ENCODE measurements at places on chromosomes 16 and 17. TPM values are rescaled to one million over a fixed set of nuclear protein-coding genes. Genes with fewer than 3 reads are reported as not detected.

- peaks cover 12% of the 10 kb centered on the region for H3K36me3 ChIP-seq
- H3K4me3 ChIP-seq, result no peak overlapping the region
- no peak overlapping the region for H3K27ac ChIP-seq
- H3K27me3 ChIP-seq, result no peaks in the 10 kb centered on the region
- DNase-seq, result no peak
- peaks cover 14% of the 10 kb centered on the region for H3K4me1 ChIP-seq
Observed at GRCh38 chr16:57786632-57787518, 15.4 kb downstream of the KIFC3 start.

DNA sequence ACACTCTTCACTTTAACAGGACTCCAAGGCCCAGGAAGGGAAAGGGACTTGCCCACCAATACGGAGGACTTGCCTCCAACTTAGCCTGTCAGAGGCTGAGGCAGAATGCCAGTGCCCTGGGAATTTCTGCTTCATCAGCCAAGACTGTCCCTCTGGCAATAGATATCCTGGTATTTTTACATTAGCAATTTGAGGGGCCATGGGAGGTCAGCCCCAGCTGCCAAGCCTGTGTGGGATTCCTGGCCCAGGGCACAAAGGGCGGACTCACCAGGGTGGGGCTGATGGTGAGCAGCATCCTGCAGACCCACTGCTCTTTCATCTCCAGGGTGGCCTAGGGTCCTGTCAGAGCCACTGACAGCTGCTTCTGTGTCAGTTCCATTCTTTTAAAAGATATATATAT lies 78.3 kb upstream of the CIBAR2 start:
- no peak overlapping the region for H3K4me3 ChIP-seq
- H3K27me3 ChIP-seq, result no peaks in the 10 kb centered on the region
- no peak for DNase-seq
- H3K27ac ChIP-seq, result no peak overlapping the region
- no peaks in the 10 kb centered on the region for H3K4me1 ChIP-seq

The NDEL1 gene
- total RNA-seq, result 78.4 TPM

DNA sequence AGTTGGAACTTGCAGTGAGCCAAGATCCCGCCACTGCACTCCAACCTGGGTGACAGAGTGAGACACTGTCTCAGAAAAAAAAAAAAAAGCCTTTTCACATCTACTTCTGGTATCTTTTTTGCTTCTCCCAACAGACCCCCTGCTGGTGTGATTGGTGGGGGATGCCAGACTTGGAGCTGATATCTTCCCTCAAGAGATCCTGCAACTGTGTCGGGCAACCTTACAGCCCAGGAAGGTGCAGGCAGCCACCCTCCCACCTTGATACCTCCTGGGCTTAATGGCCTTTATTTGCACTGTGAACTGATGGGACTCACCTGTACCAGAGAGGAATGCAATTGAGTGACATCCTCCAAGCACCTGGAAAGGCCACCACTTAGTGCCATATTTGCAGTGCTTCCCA lies 142.3 kb downstream of the RGS9 start:
- H3K4me3 ChIP-seq, result no peak overlapping the region
- H3K27me3 ChIP-seq, result no peaks in the 10 kb centered on the region
- DNase-seq, result no peak
- H3K27ac ChIP-seq, result no peak overlapping the region
- no peaks in the 10 kb centered on the region for H3K36me3 ChIP-seq

DNA sequence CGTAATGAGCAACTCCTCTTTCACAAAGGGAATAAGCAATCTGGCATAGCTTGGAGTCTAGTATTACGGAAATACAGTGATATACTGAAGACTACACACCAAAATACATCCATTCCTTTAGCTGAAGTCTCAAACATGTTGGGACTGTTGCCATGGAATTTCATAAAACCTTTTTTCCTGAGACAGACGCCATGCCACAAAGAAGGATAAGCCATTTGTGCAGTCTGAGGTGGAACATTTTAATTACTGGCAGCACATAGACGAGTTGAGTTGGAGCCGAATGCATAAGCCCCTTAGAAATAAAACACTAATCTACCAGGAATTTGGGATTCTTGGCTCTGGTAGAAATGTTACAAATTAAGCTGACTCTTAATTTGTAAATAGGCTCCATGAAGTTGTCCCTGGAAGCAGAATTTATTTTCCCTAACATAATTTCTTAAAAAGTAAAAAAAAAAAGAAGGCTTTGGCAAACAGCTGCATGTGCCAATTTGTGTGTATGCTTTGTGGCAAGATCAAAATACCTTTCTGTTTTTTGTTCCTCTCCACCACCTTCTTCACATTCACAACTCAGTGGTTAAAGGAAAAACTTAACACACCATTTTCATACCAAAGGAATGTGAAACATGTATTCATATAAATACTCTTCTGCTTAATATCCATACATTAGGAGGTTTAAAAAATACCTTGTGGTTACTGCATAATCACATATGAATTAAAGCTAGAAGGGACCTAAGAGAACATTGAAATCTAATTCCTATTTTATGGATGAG lies 25.5 kb downstream of the GRB7 start:
- H3K4me1 ChIP-seq, result no peaks in the 10 kb centered on the region
- no peaks in the 10 kb centered on the region for H3K27me3 ChIP-seq
- DNase-seq, result no peak
- no peak overlapping the region for H3K27ac ChIP-seq

- peak overlapping the region; percentile 95 for H3K4me3 ChIP-seq
- no peaks in the 10 kb centered on the region for H3K36me3 ChIP-seq
- H3K27me3 ChIP-seq, result no peaks in the 10 kb centered on the region
- DNase-seq, result peak; percentile 61
Observed at GRCh38 chr17:51119415-51120356, 982 bp downstream of the SPAG9 start.

- H3K27ac ChIP-seq, result no peak overlapping the region
- H3K36me3 ChIP-seq, result no peaks in the 10 kb centered on the region
- H3K4me3 ChIP-seq, result no peak overlapping the region
- no peaks in the 10 kb centered on the region for H3K27me3 ChIP-seq
- DNase-seq, result no peak
Observed at GRCh38 chr17:70091005-70091568, 16.1 kb downstream of the KCNJ16 start.

GRCh38 chr16:11205065-11205699 lies 50.8 kb downstream of the SOCS1 start:
- no peak overlapping the region for H3K27ac ChIP-seq
- H3K4me1 ChIP-seq, result peaks cover 32% of the 10 kb centered on the region
- no peak for DNase-seq
- no peaks in the 10 kb centered on the region for H3K36me3 ChIP-seq
- no peak overlapping the region for H3K4me3 ChIP-seq

DNA sequence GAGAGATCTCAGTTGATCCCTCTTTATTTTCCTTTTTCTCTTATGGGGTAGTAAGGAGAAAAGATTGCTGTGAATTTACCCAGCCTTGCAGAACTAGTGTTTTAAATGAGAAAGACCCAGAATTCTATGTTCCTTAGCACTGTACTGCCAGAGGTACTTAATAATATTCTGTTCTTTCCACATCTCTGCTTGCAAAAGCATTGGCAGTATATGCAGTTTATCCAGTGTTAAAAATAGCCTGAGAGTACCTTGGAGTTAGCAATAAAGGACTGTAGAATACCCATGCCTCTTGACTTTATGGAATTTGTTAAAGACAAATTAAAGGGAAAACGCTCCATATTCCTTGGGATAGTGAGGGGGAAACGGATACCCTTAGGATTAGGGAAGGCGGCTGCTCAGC lies 11.9 kb downstream of the SLC7A6 start:
- H3K27me3 ChIP-seq, result no peaks in the 10 kb centered on the region
- H3K36me3 ChIP-seq, result no peaks in the 10 kb centered on the region
- no peak overlapping the region for H3K27ac ChIP-seq
- DNase-seq, result no peak
- peaks cover 7% of the 10 kb centered on the region for H3K4me1 ChIP-seq
- H3K4me3 ChIP-seq, result no peak overlapping the region

DNA sequence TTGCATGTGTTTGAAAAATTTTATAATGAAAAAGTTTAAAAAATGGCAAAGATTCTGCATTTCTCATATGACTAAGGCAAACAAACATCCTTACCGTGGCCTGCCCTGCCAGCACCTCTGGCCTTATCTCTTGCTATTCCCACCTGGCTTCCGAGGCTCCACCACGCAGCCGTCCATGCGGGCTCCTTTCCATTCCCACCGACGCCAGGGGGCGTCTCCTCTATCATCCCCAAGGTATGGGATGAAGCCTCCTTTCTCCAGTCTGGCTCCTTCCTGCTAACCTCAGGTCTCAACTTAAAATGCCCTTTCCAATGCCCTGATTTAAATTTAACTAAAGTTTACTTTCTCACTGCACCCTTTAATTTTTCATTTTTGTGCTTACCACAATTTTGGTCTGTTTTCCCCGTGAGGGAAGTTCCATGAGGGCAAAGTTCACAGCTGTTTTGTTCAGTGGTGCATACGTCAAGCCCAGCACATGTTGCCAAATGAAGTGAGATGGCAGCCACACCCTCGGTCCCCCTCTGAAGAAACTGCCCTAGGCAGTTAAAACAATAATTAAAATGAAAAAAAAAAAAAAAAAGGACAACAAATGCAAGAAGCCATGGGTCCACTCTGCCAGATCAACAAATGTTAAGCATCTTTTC lies 13.3 kb upstream of the SDK2 start:
- no peaks in the 10 kb centered on the region for H3K4me1 ChIP-seq
- peaks cover 77% of the 10 kb centered on the region for H3K27me3 ChIP-seq
- no peaks in the 10 kb centered on the region for H3K36me3 ChIP-seq
- DNase-seq, result peak; percentile 12
- no peak overlapping the region for H3K27ac ChIP-seq

The TSPAN10 gene
- total RNA-seq, result 8.6 TPM

The PRDM7 gene
- not detected for total RNA-seq

DNA sequence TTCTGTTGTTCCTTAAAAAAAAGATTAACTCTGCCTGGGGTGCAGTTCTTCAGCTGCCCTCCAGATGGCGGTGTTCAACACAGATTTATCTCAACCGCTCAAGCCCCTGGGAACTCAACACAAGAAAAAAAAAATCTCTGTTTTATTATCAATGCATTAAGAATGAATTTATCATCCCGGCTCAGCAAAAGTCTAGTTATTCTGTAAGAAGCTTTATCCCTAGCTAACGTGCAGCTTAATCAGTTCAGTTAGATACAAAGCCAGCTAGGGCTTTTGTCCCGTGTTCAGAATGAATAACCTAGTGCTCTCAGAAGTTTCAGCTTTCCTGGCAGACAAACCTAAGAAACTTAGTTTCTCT lies 475.9 kb upstream of the CCL2 start:
- H3K4me3 ChIP-seq, result no peak overlapping the region
- no peaks in the 10 kb centered on the region for H3K36me3 ChIP-seq
- peak; percentile 31 for DNase-seq
- no peaks in the 10 kb centered on the region for H3K4me1 ChIP-seq
- peaks cover 21% of the 10 kb centered on the region for H3K27me3 ChIP-seq

DNA sequence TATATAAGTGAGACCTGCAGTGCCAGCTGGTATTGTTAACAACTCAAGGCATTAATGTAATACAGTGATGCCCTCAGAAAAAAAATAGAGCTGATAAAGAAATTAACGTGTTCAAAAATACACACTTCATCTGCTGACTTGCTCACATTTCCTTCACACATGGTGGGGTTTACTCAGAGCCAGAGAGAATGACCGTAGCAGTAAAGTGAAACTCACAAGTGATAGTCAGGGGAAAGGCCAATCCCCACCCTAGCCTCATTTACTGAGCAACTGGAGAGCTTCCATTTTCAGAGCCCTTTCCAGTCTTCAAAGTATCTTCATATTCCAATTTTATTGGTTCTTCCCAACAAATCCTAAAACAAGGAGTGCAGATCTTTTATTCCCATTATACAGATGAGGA lies 74.0 kb upstream of the HLF start:
- no peak overlapping the region for H3K27ac ChIP-seq
- no peak for DNase-seq
- no peak overlapping the region for H3K4me3 ChIP-seq
- no peaks in the 10 kb centered on the region for H3K36me3 ChIP-seq
- H3K4me1 ChIP-seq, result no peaks in the 10 kb centered on the region

DNA sequence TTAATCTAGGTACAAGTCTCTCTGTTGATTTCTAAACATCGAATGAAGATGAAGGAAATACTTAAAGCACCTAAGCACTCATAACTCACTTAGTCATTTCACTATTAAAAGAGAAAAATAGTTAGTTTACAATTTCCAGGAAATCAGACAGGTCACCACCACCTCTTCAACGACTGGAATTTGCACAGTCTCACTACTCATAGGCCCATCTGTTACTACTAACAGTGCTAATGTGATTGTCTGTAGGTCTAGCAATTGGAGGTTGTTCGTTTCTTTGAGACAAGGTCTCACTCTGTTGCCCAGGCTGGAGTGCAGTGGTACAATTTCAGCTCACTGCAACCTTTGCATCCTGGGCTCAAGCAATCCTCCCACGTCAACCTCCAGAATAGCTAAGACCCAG lies 444.6 kb downstream of the MAF start:
- H3K27ac ChIP-seq, result no peak overlapping the region
- no peaks in the 10 kb centered on the region for H3K36me3 ChIP-seq
- no peak for DNase-seq
- H3K27me3 ChIP-seq, result no peaks in the 10 kb centered on the region
- H3K4me1 ChIP-seq, result no peaks in the 10 kb centered on the region

DNA sequence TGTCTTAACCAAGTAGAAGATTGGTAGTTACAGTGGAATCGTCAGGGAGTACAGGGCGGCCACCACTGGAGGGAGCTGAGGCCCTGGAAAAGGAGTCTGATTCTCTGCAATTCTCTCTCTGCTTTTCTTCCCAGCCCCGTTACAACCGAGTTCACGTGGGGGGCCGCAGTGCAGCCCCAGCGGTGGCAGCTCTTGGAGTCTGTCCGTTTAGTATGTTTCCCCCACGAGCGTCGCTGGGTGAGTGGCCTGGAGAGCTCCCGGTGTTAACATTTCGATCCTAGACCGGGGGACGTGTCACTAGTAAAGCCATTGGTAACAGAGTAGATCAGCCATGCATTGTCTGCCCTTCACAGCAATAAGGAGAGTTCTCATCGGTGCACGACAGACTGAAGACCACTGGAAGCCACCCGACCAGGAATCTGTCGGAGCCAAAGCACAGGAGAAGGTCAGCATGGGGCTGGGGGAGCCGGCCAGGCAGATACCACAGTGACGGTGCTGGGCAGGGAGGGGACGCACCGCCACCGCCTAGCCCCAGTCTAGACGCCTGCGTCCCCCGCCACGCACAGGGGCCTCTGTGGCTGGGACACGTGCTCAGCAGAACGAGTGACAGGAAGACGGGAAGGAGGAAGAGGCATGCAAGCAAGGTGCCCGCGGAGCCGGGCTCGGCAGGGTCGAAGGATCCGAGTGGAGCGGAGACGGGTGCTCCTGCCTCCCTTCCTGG lies 15.7 kb downstream of the SLC16A3 start:
- H3K27me3 ChIP-seq, result no peaks in the 10 kb centered on the region
- no peak overlapping the region for H3K27ac ChIP-seq
- H3K36me3 ChIP-seq, result 0 out of 2 replicates have a peak, but pooled peaks cover 6% of the 10 kb centered on the region
- H3K4me1 ChIP-seq, result peaks cover 30% of the 10 kb centered on the region

GRCh38 chr16:24544640-24545039 lies 5.3 kb downstream of the RBBP6 start:
- peaks cover 22% of the 10 kb centered on the region for H3K4me1 ChIP-seq
- no peak for DNase-seq
- no peaks in the 10 kb centered on the region for H3K27me3 ChIP-seq
- H3K4me3 ChIP-seq, result no peak overlapping the region

The CALB2 gene
- total RNA-seq, result 107 TPM

The KCNAB3 gene
- 13.8 TPM for total RNA-seq

- no peak overlapping the region for H3K27ac ChIP-seq
- no peak overlapping the region for H3K4me3 ChIP-seq
- no peaks in the 10 kb centered on the region for H3K27me3 ChIP-seq
- no peaks in the 10 kb centered on the region for H3K36me3 ChIP-seq
- no peaks in the 10 kb centered on the region for H3K4me1 ChIP-seq
- no peak for DNase-seq
Observed at GRCh38 chr17:16433514-16433913, 18.1 kb downstream of the TRPV2 start.

GRCh38 chr17:64214950-64215349 lies 48.1 kb downstream of the TEX2 start:
- no peak overlapping the region for H3K4me3 ChIP-seq
- H3K4me1 ChIP-seq, result peaks cover 4% of the 10 kb centered on the region
- H3K36me3 ChIP-seq, result peaks cover 13% of the 10 kb centered on the region
- no peaks in the 10 kb centered on the region for H3K27me3 ChIP-seq

All from PC-9 (cell line).